Left lung (tissue), 14 donors: ENCODE measurements at places on chromosomes 6 and 20. TPM values are rescaled to one million over a fixed set of nuclear protein-coding genes. Genes with fewer than 3 reads are reported as not detected.

DNA sequence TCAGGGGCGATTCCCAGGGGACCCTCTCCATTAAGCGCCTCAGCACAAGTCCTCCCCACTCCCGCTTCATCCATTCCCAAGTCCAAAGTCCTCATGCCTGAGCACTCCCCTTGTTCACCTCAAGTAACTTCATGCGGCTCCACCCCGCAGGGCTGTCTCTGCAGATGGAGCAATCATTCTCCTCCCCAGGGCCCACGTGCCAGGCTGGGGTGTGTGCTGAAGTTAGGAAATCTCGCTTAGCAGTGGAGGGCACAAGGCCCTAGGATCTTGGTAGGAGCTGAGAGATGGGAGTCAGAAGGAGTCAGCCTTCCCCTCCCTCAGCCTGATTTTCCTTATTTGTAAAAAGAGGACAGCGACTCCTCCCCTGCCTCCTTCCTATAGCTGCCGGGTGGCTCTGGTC lies 3.5 kb downstream of the TGM3 start:
- H3K36me3 ChIP-seq = no peaks in the 10 kb centered on the region
- H3K4me1 ChIP-seq = no peaks in the 10 kb centered on the region
- no peak overlapping the region for H3K27ac ChIP-seq
- no peaks in the 10 kb centered on the region for H3K27me3 ChIP-seq
- H3K4me3 ChIP-seq = no peak overlapping the region

GRCh38 chr6:119132261-119132981 lies 54.0 kb upstream of the FAM184A start:
- no peak overlapping the region for H3K27ac ChIP-seq
- H3K36me3 ChIP-seq = no peaks in the 10 kb centered on the region
- H3K27me3 ChIP-seq = no peaks in the 10 kb centered on the region

GRCh38 chr20:37786043-37786442 lies 92.2 kb downstream of the CTNNBL1 start:
- H3K27ac ChIP-seq = no peak overlapping the region
- H3K36me3 ChIP-seq = peaks cover 58% of the 10 kb centered on the region
- H3K4me3 ChIP-seq = no peak overlapping the region
- no peak for DNase-seq

DNA sequence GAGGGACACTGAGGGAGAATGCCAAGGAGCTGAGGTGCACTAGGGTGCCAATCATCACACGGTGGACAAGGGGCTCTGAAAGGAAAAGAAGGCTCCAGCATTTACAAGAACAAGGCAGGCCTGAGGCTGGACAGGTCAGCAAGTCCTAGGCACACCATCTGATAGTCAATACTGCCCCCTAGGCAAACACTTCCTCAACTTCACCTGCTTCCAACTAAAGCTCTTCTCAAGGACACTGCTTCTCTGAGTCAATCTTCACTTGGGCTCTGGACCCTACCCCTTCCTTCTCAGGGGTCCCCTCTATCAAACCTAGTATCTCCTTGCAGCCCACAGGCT lies 37.7 kb upstream of the SLC4A11 start:
- no peak overlapping the region for H3K4me3 ChIP-seq
- no peaks in the 10 kb centered on the region for H3K4me1 ChIP-seq
- DNase-seq = no peak
- peaks cover 81% of the 10 kb centered on the region for H3K36me3 ChIP-seq
- no peaks in the 10 kb centered on the region for H3K27me3 ChIP-seq

GRCh38 chr20:1402149-1402548 lies 9.3 kb upstream of the FKBP1A start:
- no peak overlapping the region for H3K4me3 ChIP-seq
- peaks cover 10% of the 10 kb centered on the region for H3K27me3 ChIP-seq
- H3K4me1 ChIP-seq = no peaks in the 10 kb centered on the region

GRCh38 chr6:54053881-54054391 lies 57.3 kb upstream of the MLIP start:
- H3K36me3 ChIP-seq = no peaks in the 10 kb centered on the region
- H3K27me3 ChIP-seq = no peaks in the 10 kb centered on the region
- no peak overlapping the region for H3K4me3 ChIP-seq
- peak; percentile 51 for DNase-seq
- peak overlapping the region; percentile 53 for H3K27ac ChIP-seq
- H3K4me1 ChIP-seq = no peaks in the 10 kb centered on the region

GPR63 gene
- 0.71 TPM for total RNA-seq

GTPBP2 gene
- 73.0 TPM for total RNA-seq

LHFPL5 gene
- not detected for total RNA-seq

SLC22A7 gene
- total RNA-seq = not detected

C6orf132 gene
- 19.6 TPM for total RNA-seq

JARID2 gene
- total RNA-seq = 14.5 TPM

FNDC11 gene
- 0.23 TPM for total RNA-seq

DSN1 gene
- total RNA-seq = 14.5 TPM
